Stimulated activated naive B cell treated with anti-CD40 and anti-IgM and Interleukin-4, amounts not matched to agents 10 μg/mL and 1 μg/mL and 100 μg/mL, for 72 hours (primary cell): ENCODE measurements at places on chromosomes 7 and 10.

GRCh38 chr10:48801001-48801421 lies 116.3 kb downstream of the WDFY4 start:
- DNase-seq, result no peak

DNA sequence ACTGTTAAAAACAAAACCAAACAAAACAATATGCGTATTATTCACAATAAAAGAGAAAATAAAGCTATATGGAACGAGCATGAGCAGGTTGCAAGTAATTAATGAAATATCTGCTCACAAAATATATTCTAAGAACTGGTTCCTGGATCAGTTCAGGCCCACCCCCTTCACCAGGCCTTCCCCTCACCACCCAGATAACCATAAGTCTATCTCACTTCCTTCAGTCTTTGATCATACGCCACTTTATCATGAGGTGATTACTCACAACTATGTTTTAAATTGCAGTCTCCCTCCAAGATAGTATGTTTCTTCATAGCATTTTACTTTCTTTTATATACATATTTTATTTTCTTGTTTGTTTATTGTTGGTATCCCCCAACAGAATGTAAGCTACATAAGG lies 263.1 kb upstream of the HGF start:
- DNase-seq, result no peak

DNA sequence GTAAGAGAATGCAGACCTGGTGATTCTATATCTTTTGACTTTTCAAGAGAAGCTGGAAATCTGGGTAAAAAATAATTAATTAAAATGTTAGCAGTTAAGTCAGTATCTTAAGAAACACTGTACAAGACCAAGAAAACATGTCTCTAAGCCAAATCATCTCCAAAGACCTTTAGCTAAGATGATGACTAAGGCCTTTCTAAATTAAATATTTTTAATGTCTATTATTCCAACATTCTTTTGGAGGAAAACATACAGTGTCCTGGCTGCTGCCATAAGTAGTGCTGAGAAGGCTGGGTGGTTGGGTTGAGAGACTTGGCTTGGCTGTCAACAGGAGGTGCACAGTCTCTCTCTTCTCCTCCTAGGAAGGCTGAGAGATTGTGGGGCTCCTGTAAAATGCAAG lies 20.3 kb downstream of the STARD3NL start:
- DNase-seq, result no peak

DNA sequence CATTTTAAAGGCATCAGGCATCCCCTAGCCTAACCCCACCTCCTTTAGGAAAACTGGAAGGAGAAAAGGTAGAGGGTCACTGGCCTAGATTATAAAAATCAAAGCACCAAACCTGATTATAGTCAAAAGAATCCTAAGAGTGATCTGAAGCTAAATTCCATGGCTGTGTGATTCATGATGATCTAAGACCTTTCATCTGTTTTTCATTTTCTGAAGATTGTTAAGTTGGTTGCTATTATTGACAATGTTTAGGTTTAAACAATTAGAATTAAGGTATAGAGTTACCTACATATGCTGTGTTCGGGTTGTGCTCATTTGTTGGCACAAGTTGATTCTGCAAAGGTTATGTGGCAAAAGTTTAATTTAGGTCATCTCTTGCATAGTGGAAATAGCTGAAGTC lies 148.7 kb downstream of the BICC1 start:
- DNase-seq, result no peak

GRCh38 chr10:44706745-44707144 lies 204.4 kb upstream of the TMEM72 start:
- no peak for DNase-seq

DNA sequence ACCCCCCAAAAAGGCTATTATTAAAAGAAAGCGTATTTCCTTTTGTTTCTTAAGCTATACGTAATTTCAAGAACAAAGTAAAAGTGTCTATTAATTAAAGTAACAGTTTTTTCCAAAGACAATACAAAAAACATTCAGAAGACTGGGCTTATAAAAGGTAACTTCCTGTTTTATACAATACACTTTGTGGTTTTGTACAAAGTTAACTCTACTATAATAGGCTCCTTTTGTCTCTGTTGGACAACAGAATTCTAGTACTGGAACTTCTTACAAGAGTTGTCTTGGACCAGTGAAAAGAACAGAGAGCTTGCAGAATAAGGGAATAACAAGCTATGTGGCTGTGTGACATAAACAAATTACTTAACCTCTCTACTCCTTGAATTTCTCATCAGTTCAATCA lies 21.5 kb downstream of the SFMBT2 start:
- DNase-seq, result no peak
